Left kidney (tissue), 8 donors: ENCODE measurements at places on chromosomes 11 and 22. TPM values are rescaled to one million over a fixed set of nuclear protein-coding genes. Genes with fewer than 3 reads are reported as not detected.
A peak's percentile ranks its signal among the peaks of the same experiment; 100 is the strongest.

The TCN1 gene
- not detected for polyA plus RNA-seq

The FIBIN gene
- polyA plus RNA-seq: 17.9 TPM

DNA sequence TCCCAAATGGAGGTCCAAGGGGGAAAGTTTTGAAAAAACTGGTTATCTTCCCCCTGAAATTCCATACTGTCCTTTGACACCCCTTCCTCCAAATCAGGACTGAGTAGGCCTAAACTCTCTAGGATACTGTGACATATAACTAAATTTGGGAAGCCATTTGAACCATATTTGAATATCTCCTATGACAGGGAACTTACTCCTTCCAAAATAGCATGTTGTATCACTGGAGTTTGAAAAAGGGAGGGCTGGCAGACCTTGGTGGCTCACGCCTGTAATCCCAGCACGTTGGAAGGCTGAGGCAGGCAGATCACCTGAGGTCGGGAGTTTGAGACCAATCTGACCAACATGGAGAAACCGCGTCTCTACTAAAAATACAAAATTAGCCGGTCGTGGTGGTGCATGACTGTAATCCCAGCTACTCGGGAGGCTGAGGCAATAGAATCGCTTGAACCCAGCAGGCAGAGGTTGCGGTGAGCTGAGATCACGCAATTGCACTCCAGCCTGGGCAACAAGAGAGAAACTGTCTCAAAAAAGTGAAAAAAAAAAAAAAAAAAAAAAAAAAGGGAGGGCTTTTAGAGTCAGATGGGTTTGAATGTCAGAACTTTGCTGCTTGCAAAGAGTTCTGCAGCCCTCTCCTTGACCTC, 42.4 kb downstream of the PIK3C2A start:
- DNase-seq: no peak

- no peak for DNase-seq
These were observed 580.9 kb upstream of the B3GAT1 start for GRCh38 chr11:134992981-134993380.

The MEI1 gene
- polyA plus RNA-seq: 4.6 TPM

- DNase-seq: peak; percentile 71
These were observed 9.9 kb downstream of the NARS2 start for GRCh38 chr11:78564490-78565467.
